ENCODE measurements at places on chromosomes 12 and 14.

- H3K4me1 ChIP-seq, result no peaks in the 10 kb centered on the region
- no peaks in the 10 kb centered on the region for H3K27me3 ChIP-seq
- H3K27ac ChIP-seq, result no peak overlapping the region
- no peak overlapping the region for H3K4me3 ChIP-seq
- DNase-seq, result no peak
Observed at GRCh38 chr12:75568393-75568792, 57.0 kb upstream of the KRR1 start.

DNA sequence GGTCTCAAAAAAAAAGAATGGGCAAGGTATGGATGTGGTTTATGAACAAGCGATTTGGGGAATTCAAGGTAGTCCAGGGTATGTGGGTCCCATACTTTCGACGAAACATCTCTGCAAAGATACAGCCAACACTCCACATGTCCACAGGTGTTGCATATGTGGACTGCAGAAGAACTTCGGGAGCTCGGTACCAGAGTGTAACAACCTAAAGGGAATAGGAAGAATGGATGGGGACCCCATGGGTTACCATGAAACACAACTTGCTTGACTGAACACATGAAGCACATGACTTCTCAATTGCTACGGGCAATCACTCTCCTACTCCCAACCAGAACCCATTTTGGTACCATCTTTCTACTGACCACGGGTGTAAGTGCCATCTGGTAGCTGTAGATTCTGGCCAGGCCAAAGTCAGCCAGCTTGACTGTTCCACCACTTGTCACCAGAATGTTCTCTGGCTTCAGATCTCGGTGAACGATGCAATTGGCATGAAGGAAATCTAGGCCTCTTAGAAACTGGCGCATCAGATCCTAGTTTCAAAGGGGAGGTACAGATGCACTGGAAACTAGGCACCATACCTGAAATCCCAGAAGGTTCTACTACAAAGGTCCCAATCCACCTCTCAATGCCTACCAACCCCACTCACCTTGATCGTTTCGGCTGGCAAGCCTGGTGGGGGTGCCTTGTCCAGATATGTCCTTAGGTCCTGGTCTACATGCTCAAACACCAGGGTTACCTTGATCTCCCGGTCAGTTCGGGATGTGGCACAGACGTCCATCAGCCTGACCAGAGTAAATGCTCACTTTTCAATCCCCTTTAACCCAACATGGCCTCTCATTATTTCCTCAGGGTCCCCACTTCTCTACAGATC lies 1.3 kb downstream of the CDK4 start:
- H3K27ac ChIP-seq, result peak overlapping the region; percentile 94
- no peak for DNase-seq
- H3K27me3 ChIP-seq, result no peaks in the 10 kb centered on the region
- peaks cover 49% of the 10 kb centered on the region for H3K36me3 ChIP-seq
- H3K4me1 ChIP-seq, result peaks cover 59% of the 10 kb centered on the region

DNA sequence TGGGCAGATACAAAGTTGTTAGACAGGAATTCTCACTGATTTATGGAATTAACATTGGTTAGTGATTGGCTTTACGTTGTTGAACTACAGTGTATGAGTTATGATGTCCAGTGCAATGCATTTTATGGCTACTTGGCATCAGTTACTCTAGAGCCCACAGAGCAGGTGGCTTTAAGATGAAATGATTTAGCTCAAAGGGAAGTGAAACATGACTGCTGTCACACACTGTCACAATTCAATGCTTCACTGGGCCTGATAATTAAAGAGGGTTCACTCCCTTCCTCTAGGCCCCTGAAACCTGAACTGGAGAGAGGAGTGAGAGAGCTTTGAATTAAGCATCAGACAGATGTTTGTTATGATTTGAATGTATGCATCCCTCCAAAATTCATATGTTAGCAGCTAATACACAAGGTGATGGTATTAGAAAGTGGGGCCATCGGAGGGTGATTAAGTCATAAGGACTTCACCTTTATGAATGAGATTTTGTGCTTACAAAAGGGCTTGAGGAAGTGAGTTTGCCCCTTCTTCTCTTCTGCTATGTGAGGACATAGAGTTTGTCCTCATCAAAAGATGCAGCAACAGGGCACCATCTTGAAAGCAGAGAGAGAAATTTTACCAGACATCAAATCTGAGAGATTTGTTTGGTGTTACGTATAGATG lies 175.8 kb upstream of the GRIN2B start:
- DNase-seq, result no peak
- H3K27me3 ChIP-seq, result no peaks in the 10 kb centered on the region
- H3K4me1 ChIP-seq, result no peaks in the 10 kb centered on the region
- no peak overlapping the region for H3K4me3 ChIP-seq
- H3K27ac ChIP-seq, result no peak overlapping the region
- no peaks in the 10 kb centered on the region for H3K36me3 ChIP-seq

- H3K4me1 ChIP-seq, result no peaks in the 10 kb centered on the region
- no peaks in the 10 kb centered on the region for H3K36me3 ChIP-seq
- H3K27me3 ChIP-seq, result no peaks in the 10 kb centered on the region
- H3K4me3 ChIP-seq, result no peak overlapping the region
- no peak overlapping the region for H3K27ac ChIP-seq
Observed at GRCh38 chr14:32998433-32998832, 59.8 kb downstream of the NPAS3 start.

- H3K4me1 ChIP-seq, result peaks cover 7% of the 10 kb centered on the region
- H3K27ac ChIP-seq, result no peak overlapping the region
- no peak overlapping the region for H3K4me3 ChIP-seq
- H3K27me3 ChIP-seq, result peaks cover 12% of the 10 kb centered on the region
Observed at GRCh38 chr14:96461950-96462798, 40.0 kb upstream of the PAPOLA start.

DNA sequence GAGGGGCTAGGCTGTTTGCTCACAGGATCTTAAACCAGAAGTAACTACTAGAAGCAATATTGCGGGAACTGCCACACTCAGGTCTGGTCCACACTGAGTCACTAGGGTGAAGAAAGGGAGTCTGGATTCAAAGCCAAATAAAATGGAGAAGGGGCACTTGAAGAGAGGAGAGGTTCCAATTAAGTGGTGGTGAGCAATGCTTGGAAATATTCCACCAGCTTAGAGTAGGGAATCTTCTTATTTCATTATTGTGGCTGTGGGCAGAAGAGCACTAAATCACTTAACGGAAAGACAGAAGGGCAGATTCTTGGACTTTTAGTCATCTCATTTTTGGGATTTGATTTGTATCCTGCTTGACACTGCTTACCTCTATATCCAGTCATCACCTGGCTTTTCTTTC lies 48.6 kb upstream of the PPP1R12A start:
- H3K27me3 ChIP-seq, result peaks cover 23% of the 10 kb centered on the region
- no peaks in the 10 kb centered on the region for H3K4me1 ChIP-seq
- no peak overlapping the region for H3K27ac ChIP-seq

GRCh38 chr12:89901906-89902642 lies 193.4 kb upstream of the ATP2B1 start:
- DNase-seq, result no peak
- H3K27me3 ChIP-seq, result peaks cover 4% of the 10 kb centered on the region
- no peak overlapping the region for H3K4me3 ChIP-seq
- H3K36me3 ChIP-seq, result no peaks in the 10 kb centered on the region
- H3K27ac ChIP-seq, result no peak overlapping the region

DNA sequence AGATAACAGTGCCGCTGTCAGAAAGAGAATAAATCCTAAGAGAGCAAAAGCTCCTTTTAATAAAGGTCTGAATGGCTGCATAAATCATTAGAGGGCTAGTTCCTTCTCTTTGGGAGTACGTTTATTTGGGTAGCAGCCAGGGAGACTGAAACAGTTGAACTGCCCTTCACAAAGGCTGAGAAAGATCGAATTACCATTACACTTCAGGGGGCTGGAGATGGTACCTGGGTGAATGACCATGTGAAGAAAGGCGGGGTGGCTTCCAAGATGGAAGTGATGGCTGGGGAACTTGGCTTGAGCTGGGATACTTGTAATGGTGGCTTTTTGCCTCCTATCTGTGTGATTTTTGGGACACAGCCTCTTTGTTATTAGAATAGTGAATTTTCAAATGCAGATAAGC lies 1.7 kb upstream of the FGD4 start:
- H3K4me3 ChIP-seq, result no peak overlapping the region
- peaks cover 11% of the 10 kb centered on the region for H3K4me1 ChIP-seq
- H3K27ac ChIP-seq, result no peak overlapping the region
- no peak for DNase-seq
- peaks cover 63% of the 10 kb centered on the region for H3K27me3 ChIP-seq

- no peaks in the 10 kb centered on the region for H3K36me3 ChIP-seq
- no peak for DNase-seq
- peaks cover 3% of the 10 kb centered on the region for H3K4me1 ChIP-seq
- no peak overlapping the region for H3K4me3 ChIP-seq
- no peak overlapping the region for H3K27ac ChIP-seq
Observed at GRCh38 chr12:90098132-90098779, 389.6 kb upstream of the ATP2B1 start.

- H3K36me3 ChIP-seq, result peaks cover 30% of the 10 kb centered on the region
- H3K27me3 ChIP-seq, result no peaks in the 10 kb centered on the region
- DNase-seq, result no peak
- H3K4me3 ChIP-seq, result no peak overlapping the region
Observed at GRCh38 chr14:53055003-53055402, 98.1 kb downstream of the DDHD1 start.

DNA sequence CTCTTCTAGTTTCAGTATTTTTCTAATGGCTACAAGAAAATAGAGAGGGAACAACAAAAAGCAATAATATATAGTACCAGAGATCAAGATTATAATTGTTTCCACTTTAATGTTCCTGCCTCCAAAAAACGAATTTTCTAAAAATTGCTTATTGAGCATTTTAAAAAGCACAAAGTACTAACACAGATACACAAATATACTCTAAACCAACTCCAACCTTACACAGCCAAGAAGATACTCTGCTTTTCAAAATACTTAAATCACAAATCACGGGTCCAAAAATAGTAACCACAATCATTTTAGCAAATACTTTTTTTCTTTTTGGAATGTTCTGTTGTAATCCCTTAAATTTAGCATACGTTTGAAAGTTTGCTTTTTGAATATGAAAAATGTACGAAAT lies 2.0 kb downstream of the YAF2 start:
- no peak for DNase-seq
- peak overlapping the region; percentile 53 for H3K4me3 ChIP-seq
- H3K27ac ChIP-seq, result no peak overlapping the region
- peaks cover 19% of the 10 kb centered on the region for H3K36me3 ChIP-seq
- no peaks in the 10 kb centered on the region for H3K27me3 ChIP-seq
- H3K4me1 ChIP-seq, result peaks cover 48% of the 10 kb centered on the region

GRCh38 chr14:54976316-54976715 lies 50.6 kb downstream of the WDHD1 start:
- no peak for DNase-seq
- H3K27me3 ChIP-seq, result no peaks in the 10 kb centered on the region
- peaks cover 9% of the 10 kb centered on the region for H3K4me1 ChIP-seq
- H3K4me3 ChIP-seq, result no peak overlapping the region

- no peak overlapping the region for H3K4me3 ChIP-seq
- peaks cover 51% of the 10 kb centered on the region for H3K27me3 ChIP-seq
- no peak for DNase-seq
- H3K4me1 ChIP-seq, result no peaks in the 10 kb centered on the region
- H3K36me3 ChIP-seq, result no peaks in the 10 kb centered on the region
Observed at GRCh38 chr14:74634964-74635363, 22.9 kb upstream of the LTBP2 start.

- peaks cover 8% of the 10 kb centered on the region for H3K4me1 ChIP-seq
- DNase-seq, result peak; percentile 38
- peak overlapping the region; percentile 49 for H3K4me3 ChIP-seq
- H3K27me3 ChIP-seq, result peaks cover 46% of the 10 kb centered on the region
- no peak overlapping the region for H3K27ac ChIP-seq
- H3K36me3 ChIP-seq, result no peaks in the 10 kb centered on the region
Observed at GRCh38 chr12:107903341-107904061, 129.0 kb downstream of the ASCL4 start.

- no peak for DNase-seq
- no peaks in the 10 kb centered on the region for H3K27me3 ChIP-seq
- peak overlapping the region; percentile 100 for H3K27ac ChIP-seq
- peaks cover 98% of the 10 kb centered on the region for H3K4me1 ChIP-seq
Observed at GRCh38 chr14:99258341-99258861, 13.6 kb downstream of the BCL11B start.

GRCh38 chr14:78566859-78567172 lies 396.6 kb downstream of the NRXN3 start:
- H3K4me3 ChIP-seq, result no peak overlapping the region
- no peak for DNase-seq
- H3K27me3 ChIP-seq, result no peaks in the 10 kb centered on the region
- H3K36me3 ChIP-seq, result no peaks in the 10 kb centered on the region
- no peak overlapping the region for H3K27ac ChIP-seq

GRCh38 chr14:105069871-105070759 lies 4.9 kb upstream of the GPR132 start:
- peaks cover 2% of the 10 kb centered on the region for H3K36me3 ChIP-seq
- peak; percentile 17 for DNase-seq
- peaks cover 53% of the 10 kb centered on the region for H3K4me1 ChIP-seq
- H3K27ac ChIP-seq, result peak overlapping the region; percentile 46
- H3K4me3 ChIP-seq, result no peak overlapping the region

DNA sequence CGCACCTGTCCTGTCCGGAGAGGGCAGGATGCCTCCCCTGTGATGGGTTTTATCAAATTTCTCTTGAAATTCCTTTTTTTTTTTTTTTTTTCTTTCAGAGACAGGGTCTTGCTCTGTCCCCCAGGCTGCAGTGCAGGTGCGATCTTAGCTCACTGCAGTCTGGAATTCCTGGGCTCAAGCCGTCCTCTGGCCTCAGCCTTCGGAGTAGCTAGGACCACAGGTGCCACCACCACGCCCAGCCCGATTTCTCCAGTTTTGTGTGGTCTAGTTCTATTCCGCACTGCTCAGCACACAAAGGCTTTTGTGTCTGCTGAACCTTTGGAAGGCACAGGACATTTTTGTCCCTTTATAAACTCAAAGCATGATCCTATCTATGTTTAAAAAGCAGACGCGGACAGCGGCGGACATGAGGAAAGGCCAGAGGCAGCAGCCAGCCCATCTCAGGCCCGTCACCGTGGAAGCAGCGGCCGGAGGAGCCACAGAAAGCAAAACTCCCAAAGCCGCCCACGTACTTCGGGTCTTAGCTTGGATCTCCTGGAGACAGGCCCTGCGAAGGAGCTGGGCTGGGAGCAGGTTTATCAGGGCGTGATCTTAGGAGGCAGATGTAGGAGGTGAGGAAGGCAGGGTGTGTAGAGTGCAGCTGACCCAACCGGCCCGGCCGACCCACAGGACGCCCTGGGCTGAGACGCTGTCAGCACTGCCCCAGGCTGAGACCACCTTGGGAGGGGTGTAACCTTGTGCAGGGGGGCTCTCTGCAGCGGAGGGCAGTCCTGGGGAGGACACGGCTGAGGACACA lies 30.9 kb upstream of the FBRSL1 start:
- no peak overlapping the region for H3K27ac ChIP-seq
- no peaks in the 10 kb centered on the region for H3K36me3 ChIP-seq
- H3K4me3 ChIP-seq, result no peak overlapping the region
- peaks cover 14% of the 10 kb centered on the region for H3K27me3 ChIP-seq

GRCh38 chr12:34204830-34205285 lies 182.6 kb downstream of the ALG10 start:
- H3K27me3 ChIP-seq, result no peaks in the 10 kb centered on the region
- H3K36me3 ChIP-seq, result no peaks in the 10 kb centered on the region
- no peak for DNase-seq
- no peaks in the 10 kb centered on the region for H3K4me1 ChIP-seq
- no peak overlapping the region for H3K27ac ChIP-seq

GRCh38 chr14:21050597-21050996 lies 7.0 kb upstream of the RNASE8 start:
- no peak overlapping the region for H3K27ac ChIP-seq
- H3K27me3 ChIP-seq, result peaks cover 17% of the 10 kb centered on the region
- no peak overlapping the region for H3K4me3 ChIP-seq
- no peaks in the 10 kb centered on the region for H3K36me3 ChIP-seq

GRCh38 chr12:89988188-89988915 lies 279.7 kb upstream of the ATP2B1 start:
- H3K4me1 ChIP-seq, result no peaks in the 10 kb centered on the region
- H3K36me3 ChIP-seq, result no peaks in the 10 kb centered on the region
- H3K27me3 ChIP-seq, result no peaks in the 10 kb centered on the region
- no peak overlapping the region for H3K27ac ChIP-seq
